Neural crest cell (in vitro differentiated cells): ENCODE measurements at places on chromosomes 11 and 22.

DNA sequence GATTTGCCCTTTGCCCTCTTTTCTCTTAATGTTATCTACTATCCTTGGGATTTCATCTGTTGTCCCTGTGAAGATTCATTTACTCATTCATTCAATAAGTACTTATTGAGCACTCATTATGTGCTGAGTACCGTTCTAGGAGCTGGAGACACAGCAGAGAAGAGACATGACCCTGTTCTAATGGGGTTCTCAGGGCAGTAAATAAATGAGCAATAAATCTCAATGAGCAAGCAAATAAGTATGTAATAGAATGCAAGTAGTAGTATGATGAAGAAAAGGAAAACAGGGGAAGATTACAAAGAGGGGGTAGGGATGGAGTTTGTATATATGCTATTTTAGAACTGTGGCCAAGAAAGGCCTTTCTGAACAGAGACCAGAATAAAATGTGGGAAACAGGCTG is 34.2 kb upstream of the NRIP3 start:
- peaks cover 39% of the 10 kb centered on the region for H3K4me1 ChIP-seq
- no peak for DNase-seq
- no peak overlapping the region for H3K27ac ChIP-seq
- peaks cover 9% of the 10 kb centered on the region for H3K36me3 ChIP-seq
- no peak overlapping the region for H3K4me3 ChIP-seq

- H3K27ac ChIP-seq: no peak overlapping the region
- no peaks in the 10 kb centered on the region for H3K27me3 ChIP-seq
- H3K36me3 ChIP-seq: no peaks in the 10 kb centered on the region
- no peak overlapping the region for H3K4me3 ChIP-seq
Measured at GRCh38 chr11:83004746-83005556, 66.7 kb downstream of the RAB30 start.

DNA sequence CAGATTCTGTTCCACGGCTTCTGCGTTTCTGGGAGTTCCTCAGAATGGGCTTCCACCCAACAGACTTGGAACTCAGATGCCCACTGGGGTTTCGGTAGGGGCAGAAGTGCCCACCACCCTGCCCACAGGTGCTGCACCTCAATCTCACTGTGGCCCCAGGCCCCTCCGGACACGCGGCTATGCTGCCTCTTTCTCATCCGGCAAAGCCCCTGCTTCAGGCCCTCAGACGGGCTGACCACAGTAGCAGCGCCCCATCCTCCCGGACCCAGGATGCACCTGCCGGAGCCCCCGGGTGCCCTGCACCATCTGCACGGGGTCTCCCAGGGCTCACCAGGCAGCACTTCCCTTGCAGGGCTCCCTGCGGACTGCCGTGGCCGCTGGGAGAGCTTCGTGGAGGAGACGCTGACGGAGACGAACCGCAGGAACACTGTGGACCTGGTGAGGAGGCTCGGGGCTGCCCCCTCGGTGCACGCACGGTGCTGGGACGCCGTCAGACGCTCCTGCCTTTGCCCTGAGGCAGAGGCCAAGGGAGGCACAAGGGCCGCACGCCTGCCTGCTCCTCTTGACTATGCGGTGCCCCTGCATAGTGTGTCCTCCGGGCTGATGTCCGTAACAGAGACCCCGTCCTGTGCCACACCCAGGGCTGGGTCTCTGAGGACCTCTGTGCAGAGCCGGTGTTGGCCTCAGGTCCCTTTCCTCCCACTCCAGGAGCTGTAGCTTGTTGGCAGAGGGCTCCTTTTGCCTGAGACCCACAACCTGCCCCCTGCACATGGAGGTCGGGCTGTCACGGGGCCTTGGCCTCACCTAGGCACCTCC is 38.6 kb downstream of the SBF1 start:
- H3K4me1 ChIP-seq: no peaks in the 10 kb centered on the region
- H3K27me3 ChIP-seq: no peaks in the 10 kb centered on the region
- no peak overlapping the region for H3K4me3 ChIP-seq
- H3K27ac ChIP-seq: no peak overlapping the region
- DNase-seq: no peak

DNA sequence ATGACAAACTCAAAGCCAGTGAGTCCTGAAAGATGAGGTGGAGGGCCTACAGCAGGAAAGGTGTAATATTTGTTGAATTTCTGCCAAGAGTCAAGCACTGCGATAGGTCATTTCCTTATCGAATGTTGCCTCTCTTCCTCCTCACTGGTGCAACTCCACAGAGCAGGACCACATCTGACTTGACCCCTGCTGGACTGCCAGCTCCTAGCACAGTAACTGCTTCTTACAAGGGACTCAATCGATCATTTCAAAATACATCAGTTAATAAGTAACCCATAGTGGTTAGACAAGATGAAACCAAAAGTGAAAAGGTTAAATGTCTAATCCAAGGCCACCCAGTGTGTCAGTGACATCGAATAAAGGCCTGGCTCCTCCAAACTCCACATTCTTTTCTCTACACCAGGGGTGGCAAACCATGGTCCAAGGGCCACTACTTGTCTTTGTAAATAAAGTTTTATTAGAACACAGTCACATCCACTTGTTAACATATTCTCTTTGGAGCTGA is 98.5 kb upstream of the CSNK2A3 start:
- no peaks in the 10 kb centered on the region for H3K36me3 ChIP-seq
- DNase-seq: no peak
- H3K4me1 ChIP-seq: no peaks in the 10 kb centered on the region
- H3K4me3 ChIP-seq: no peak overlapping the region
- no peak overlapping the region for H3K27ac ChIP-seq

DNA sequence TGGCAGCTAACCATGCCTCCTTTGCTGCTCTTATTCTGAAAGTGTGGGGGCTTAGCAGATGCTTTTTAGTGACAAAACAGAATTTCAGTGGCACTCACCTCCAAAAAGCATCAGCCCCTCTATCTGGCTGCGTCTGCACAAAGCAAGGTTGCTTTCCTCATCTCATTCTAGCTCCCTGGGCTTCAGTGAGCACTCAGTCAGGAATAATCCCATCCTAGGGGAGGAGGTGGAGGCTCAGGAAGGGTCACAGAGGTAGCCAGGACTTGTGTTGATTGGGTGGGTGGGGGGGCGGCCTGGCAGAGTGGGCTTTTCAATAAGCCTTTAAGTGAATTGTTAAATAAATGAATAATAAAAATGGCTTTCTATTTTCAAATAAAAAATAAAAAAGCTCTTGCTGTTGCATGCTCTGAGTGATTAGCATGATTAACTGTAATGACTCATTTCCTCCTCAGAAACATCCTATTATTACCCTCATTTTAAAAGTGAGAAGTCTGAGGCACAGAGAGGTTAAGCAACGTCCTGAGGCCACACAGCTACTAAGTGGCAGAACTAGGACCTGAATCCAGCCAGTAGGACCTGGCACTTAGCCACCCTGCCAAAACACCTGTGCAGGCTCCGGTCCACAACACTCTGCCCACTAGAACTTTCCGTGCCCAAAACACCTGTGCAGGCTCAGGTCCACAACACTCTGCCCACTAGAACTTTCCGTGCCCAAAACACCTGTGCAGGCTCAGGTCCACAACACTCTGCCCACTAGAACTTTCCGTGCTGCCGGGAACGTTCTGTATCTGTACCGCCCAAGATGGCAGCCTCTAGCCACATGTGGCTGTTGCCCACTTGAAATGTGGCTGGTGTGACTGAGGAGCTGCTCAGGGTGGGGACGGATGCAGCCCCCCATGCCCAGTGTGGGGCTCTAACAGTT is 5.5 kb downstream of the B3GAT1 start:
- H3K36me3 ChIP-seq: no peaks in the 10 kb centered on the region
- H3K4me1 ChIP-seq: peaks cover 22% of the 10 kb centered on the region
- no peak for DNase-seq
- H3K27me3 ChIP-seq: no peaks in the 10 kb centered on the region
- peak overlapping the region; percentile 71 for H3K27ac ChIP-seq

DNA sequence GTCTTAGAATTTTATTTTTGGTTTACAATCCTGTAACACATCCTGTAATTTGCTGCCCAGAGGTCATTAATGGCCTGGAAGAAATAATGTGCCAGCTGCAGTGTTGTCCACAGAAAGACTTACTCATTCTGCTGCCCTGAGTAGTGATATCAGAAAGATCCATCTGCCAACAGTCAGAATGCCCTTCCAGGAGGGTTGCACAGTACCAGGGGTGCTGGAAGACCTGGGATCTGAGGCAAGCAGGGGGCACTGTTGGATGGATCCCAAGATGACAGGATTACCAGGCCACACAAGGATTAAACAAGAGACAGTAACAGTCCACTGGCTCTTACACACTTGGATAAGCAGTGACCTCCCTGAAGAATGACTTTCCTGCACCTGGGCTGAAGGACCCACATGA is 93.8 kb upstream of the TOP3B start:
- H3K27ac ChIP-seq: no peak overlapping the region
- peaks cover 86% of the 10 kb centered on the region for H3K27me3 ChIP-seq
- H3K4me1 ChIP-seq: peaks cover 8% of the 10 kb centered on the region
- H3K36me3 ChIP-seq: no peaks in the 10 kb centered on the region
- no peak overlapping the region for H3K4me3 ChIP-seq

GRCh38 chr22:30948930-30949342 is 19.6 kb downstream of the MORC2 start:
- H3K27ac ChIP-seq: no peak overlapping the region
- H3K4me3 ChIP-seq: no peak overlapping the region
- H3K36me3 ChIP-seq: peaks cover 41% of the 10 kb centered on the region

DNA sequence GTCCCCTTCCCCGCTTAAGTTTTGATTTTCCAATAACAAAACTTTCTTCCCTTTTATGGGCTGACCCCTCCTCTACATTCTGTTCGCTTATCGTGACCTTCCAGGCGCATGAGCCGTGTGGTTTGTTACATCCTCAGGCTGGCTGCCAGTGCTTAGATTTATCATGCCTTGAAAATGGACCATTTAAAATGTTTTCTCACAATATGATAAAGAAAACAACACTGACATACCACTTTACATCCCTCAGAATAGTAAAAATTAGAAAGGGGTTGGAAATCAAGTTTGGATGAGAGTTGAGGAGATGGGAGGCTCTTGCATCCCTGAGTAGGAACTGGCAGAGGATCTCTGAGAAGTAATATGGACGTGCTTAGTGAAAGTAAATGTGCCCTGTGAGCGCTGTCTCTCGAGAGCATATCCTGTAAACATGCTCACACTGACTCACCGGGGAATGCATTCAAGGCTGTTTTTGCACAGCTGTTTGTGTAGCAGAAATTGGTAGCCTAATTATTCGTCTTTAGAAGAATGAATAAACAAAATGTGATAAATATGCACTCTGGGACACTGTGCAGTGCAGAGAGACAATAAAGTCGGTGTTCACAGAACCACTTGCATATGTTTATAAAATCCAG is 17.1 kb upstream of the TOLLIP start:
- no peak overlapping the region for H3K4me3 ChIP-seq
- H3K27me3 ChIP-seq: peaks cover 40% of the 10 kb centered on the region
- DNase-seq: no peak
- no peak overlapping the region for H3K27ac ChIP-seq
- H3K36me3 ChIP-seq: peaks cover 8% of the 10 kb centered on the region

- H3K4me1 ChIP-seq: peaks cover 6% of the 10 kb centered on the region
- H3K36me3 ChIP-seq: no peaks in the 10 kb centered on the region
- no peak for DNase-seq
- H3K27ac ChIP-seq: no peak overlapping the region
Measured at GRCh38 chr11:69380451-69380901, 86.5 kb downstream of the MYEOV start.

- H3K27ac ChIP-seq: no peak overlapping the region
- no peak overlapping the region for H3K4me3 ChIP-seq
- H3K27me3 ChIP-seq: peaks cover 18% of the 10 kb centered on the region
- no peak for DNase-seq
- no peaks in the 10 kb centered on the region for H3K36me3 ChIP-seq
Measured at GRCh38 chr11:117441146-117441975, 113.7 kb downstream of the CEP164 start.

- peaks cover 27% of the 10 kb centered on the region for H3K4me1 ChIP-seq
- no peaks in the 10 kb centered on the region for H3K36me3 ChIP-seq
- H3K27ac ChIP-seq: peak overlapping the region; percentile 45
- no peak for DNase-seq
- H3K4me3 ChIP-seq: no peak overlapping the region
- H3K27me3 ChIP-seq: no peaks in the 10 kb centered on the region
Measured at GRCh38 chr22:26892166-26893041, 235.0 kb downstream of the MIAT start.

DNA sequence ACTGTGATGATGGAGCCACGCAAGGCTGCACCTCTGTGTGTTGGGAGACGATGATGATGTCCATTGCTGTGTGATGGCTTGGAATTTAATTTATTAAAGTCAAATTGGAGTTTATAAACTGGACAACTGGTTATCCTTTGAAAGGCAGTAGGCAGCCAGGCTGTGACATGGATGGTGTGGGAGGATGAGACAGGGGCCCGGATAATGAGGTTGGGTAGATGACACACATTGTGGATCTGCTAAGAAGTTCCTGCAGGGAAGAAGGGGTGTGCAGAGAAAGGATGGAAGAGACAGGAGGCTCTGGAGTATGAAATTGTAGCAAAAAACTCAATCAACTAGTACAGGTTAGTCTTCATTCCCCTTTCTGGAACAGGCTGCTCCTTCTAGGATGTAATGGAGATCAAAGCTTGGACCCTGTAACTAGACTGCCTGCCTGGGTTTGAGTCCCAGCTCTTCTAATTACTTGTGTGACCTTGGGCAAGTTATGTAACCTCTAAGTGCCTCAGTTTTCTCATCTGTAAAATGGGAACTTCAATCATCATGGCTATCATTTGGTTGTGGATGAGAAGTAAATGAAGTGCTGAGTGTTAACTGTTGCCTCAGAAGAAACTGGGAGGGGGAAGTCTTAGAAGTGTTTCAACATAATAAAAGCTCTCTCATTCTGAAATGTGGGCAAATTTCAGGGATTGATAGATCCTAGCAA is 4.2 kb upstream of the HINFP start:
- no peaks in the 10 kb centered on the region for H3K36me3 ChIP-seq
- peak overlapping the region; percentile 67 for H3K27ac ChIP-seq
- H3K4me1 ChIP-seq: peaks cover 18% of the 10 kb centered on the region
- DNase-seq: no peak

DNA sequence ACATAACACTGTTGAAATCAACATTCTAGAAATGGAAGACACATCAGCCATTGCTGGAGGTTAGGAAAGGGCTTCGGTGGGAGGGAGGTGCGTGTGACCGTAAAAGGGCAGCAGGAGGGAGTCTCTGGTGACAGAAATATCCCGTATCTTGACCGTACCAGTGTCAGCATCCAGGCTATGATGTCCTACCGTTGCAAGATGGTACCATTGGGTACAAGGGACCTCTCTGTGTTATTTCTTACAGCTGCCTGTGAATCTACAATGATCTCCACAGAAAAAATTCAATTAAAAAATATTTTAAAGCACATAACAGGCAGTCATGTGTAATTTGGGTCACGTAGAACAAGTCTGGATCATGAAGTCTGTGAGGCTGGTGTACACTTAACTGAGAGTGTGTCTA is 27.4 kb upstream of the SEPTIN5 start:
- no peak overlapping the region for H3K27ac ChIP-seq
- no peak overlapping the region for H3K4me3 ChIP-seq
- peaks cover 28% of the 10 kb centered on the region for H3K27me3 ChIP-seq

- no peak overlapping the region for H3K4me3 ChIP-seq
- no peak for DNase-seq
Measured at GRCh38 chr11:104148074-104148473, 15.9 kb downstream of the PDGFD start.

GRCh38 chr11:63769042-63769713 is 603 bp upstream of the ZFTA start:
- H3K4me1 ChIP-seq: peaks cover 39% of the 10 kb centered on the region
- H3K27ac ChIP-seq: no peak overlapping the region
- DNase-seq: peak; percentile 24
- peaks cover 26% of the 10 kb centered on the region for H3K27me3 ChIP-seq
- no peak overlapping the region for H3K4me3 ChIP-seq
- no peaks in the 10 kb centered on the region for H3K36me3 ChIP-seq

GRCh38 chr11:67271541-67272284 is 5.4 kb downstream of the GRK2 start:
- no peaks in the 10 kb centered on the region for H3K27me3 ChIP-seq
- peak overlapping the region; percentile 31 for H3K4me3 ChIP-seq
- H3K27ac ChIP-seq: no peak overlapping the region
- DNase-seq: no peak
- no peaks in the 10 kb centered on the region for H3K36me3 ChIP-seq
